NCI-H146 (cell line): ENCODE measurements at places on chromosomes 6 and 20.

GRCh38 chr20:4445784-4446183 is 275.9 kb upstream of the PRND start:
- DNase-seq: no peak

GRCh38 chr20:46682063-46682821 is 7.0 kb downstream of the TP53RK start:
- DNase-seq: no peak

DNA sequence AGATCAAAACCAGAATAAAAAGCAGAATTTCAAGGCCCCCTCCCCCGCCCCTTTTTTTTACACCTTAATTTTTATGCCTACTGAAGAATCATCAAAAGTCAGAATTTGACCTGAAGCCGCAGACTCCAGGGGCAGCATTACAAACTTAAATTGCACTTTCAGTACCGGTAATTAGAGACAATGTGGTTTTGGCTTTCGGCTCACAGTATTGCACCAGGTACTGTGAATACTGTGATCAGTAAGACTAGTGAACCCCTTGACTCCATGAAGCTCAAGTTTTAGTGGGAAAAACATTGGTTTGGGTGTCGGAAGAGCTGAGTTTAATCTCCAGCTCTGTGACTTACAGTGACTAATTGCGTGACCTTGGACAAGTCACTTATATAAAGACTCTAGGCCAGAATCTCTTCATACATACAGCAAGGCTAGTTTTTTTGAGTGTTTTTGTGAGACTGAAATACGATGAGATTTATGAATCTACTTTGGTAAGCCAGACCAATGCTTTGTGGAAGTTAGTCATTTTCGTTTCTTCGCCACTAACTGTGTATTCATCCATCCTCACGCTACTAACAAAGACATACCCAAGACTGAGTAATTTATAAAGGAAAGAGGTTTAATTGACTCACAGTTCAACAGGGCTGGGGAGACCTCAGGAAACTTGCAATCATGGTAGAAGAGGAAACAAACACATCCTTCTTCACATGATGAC is 114.7 kb downstream of the SASH1 start:
- no peak for DNase-seq

DNA sequence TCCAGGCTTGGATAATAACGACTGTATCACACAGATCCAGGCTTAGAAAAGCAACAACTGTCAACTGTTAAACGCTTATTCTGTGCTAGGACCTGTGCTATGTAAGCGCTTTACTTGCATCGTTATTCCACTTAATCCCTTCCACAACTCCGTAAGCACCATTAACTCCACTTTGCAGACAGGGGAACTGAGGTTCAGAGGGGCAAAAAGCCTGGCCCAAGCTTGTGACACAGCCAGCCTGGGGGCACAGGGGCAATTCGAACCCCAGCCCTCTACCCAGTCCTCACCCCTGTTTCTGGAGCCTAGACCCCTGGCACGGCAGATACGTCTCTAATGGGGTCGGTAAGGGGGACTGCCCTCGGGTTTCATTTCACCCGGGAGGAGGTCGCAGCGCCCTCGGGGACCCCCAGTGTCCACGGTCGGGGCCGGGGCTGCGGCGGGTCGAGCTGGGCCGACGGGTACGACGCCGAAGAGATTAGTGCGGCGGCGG is 411 bp downstream of the DSN1 start:
- DNase-seq: no peak

DNA sequence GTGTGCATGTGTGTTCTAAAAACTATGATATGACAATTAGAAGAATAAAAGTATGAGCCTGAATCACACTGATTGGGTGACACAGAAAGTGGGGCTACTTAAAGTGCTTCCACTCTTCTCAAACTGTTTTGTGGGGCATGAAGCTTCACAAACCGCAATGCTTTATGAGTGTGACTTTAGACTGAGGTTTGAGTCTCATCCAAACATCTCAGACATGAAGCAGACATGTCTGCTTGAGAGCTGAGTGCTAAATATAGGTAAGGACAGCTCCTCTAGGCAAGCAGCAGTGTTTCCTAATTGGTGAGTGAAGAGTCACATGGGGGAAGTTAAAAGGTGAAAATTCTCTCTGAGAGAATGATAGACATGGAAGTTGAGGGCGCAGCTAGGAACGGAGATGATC is 726.9 kb upstream of the CITED2 start:
- no peak for DNase-seq

DNA sequence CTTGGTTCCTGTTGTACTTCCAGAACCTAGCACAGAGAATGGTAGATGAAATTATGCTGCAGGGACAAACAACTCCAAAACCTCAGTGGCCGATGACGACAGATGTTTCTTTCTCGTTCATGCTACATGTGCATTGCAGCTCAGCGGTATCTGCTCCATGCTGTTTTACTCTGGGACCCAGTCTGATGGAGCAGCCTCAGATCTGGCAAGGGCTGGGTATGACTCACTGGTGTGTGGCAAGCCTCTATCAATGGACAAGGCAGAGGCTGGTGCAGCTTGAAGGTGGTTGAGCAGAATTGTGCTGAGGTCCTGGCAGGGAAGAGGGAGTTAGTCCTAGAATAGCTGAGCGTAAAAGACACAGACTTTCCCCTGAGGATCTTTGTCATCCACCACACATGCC is 10.3 kb upstream of the BLCAP start:
- no peak for DNase-seq

DNA sequence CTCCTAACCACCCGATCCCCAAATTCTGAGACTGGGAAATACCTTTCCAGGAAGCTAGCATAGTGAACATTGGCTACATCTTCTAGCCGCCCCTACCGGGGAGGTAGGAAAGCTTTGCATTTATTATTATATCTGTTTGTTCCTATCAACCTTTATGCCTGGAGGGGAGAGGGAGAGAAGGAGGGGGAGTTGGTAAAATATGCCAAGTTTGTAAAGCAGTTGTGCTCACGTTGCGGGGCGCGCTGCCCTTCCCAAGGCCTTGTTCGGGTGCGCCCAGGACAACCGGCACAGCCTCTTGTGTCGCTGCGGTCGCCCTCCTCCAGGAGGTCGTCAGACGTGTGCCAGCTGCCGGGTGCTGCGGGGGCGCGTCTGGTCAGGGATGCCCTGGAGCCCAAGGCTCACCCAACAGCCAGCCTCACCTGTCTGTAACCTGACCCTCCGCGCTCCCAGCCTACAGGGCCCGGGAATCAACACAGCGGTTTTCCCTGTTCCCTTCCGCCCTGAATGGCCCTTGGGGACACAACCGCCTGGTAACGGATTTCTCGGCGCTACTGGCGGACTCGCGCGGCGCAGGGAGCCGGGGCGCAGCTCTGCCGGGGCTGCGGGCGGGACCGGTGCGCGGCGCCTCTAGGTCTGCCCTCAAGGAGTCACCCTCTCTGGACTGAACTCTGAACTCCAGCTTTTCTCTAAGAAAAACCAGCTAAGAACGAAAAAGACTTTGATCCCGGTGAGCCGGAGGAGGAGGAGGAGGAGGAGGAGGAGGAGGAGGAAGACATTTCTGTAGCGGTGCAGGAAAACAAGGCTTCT is 1.1 kb upstream of the OVOL2 start:
- DNase-seq: peak; percentile 95

DNA sequence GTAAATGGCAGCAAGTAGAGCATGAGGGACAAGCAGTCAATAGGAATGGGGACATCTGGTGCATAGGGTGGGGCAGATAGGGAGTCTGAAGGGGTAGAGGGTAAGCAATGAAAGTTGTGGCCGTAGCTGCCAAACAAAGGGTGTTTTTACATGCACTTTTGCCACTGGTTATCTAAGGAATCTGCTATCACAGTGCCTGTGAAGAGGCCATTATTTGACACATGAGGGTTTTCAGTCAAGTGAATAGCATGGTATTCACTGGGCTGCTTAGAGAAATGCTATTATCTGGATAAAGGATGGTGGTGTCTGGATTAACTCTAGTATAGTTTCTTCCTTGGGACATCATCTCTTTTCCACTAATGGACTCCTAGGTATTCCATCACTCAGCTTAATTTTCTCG is 118.2 kb downstream of the CARMIL1 start:
- DNase-seq: no peak

DNA sequence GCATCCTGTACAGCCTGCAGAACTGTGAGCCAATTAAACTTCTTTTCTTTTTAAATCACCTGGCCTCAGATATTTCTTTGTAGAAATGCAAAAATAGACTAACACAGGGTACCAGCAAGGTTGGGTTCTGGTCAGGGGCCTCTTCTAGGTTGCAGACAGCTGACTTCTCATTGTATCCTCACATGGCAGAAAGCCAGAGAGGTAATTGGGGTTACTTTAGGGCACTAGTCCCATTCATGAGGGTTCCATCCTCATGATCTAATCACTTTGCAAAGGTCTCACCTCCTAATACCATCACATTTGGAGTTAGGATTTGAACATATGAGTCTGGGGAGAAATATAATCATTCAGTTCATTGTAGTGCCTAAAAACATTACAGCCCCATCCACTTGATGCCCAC is 101.5 kb downstream of the LCA5 start:
- peak; percentile 33 for DNase-seq
